Stimulated activated CD4-positive, alpha-beta T cell treated with anti-CD3 and anti-CD28 coated beads, Interleukin-15, amount 100 ng/mL, for 48 hours (primary cell): ENCODE measurements at places on chromosomes 4 and X.

DNA sequence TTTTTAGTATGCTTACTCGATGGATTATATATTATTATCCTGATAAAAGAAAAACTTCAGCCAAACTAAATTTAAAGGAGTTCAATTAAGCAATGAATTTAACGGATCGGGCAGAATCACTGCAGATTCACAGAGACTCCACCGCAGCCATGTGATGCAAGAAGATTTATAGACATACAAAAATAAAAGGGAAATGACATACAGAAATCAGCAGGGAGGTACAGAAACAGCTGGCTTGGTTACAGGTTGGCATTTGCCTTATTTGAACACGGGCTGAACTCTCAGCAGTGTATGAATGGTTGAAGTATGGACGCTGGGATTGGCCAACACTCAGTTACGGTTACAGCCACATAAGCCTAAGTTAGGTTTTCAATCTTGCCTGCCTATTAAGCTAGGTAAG is 35.4 kb upstream of the DHRSX start:
- DNase-seq, result no peak

- no peak for DNase-seq
These were observed 5.0 kb upstream of the SCML1 start for GRCh38 chrX:17732138-17732783.

DNA sequence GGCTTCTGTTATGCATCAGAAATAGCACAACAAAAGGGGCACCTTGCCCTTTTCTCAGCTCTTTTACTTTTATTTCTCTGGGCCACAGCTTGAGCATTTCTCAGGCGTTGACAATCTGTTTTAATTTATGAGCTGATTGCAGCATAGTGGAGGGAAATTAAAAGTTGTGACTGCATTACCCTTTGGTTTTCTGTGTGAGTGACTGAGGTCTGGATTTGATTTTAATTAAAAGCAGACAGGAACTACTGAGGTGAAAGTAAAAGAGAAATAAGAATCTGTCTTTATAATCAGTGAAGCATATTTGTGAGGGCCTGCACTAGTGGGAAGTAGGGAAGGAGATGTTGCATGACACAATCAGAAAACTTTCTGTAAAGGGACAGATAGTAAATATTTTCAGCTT is 43.4 kb upstream of the GEMIN8 start:
- no peak for DNase-seq

DNA sequence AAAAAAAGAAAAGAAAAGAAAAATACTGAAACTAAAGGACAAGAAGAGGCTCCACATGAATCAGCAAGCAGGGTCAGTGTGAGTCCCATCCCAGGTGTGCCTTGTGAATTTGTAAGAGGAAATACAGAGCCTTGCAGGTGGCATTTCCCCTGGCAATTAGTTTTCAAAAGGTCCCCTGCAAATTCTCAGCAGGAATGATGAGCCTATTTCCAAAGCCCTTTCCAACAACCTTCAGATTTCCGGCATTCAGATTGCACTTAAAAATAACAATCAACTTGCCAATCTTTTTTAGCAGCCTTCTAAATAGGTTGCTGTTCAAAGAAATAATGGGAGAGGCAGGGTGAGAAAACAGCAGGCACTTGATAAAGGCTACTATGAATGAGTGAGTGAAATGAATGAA is 66.4 kb upstream of the OR13H1 start:
- DNase-seq, result no peak

GRCh38 chrX:38311743-38312142 is 15.6 kb downstream of the RPGR start:
- DNase-seq, result no peak

DNA sequence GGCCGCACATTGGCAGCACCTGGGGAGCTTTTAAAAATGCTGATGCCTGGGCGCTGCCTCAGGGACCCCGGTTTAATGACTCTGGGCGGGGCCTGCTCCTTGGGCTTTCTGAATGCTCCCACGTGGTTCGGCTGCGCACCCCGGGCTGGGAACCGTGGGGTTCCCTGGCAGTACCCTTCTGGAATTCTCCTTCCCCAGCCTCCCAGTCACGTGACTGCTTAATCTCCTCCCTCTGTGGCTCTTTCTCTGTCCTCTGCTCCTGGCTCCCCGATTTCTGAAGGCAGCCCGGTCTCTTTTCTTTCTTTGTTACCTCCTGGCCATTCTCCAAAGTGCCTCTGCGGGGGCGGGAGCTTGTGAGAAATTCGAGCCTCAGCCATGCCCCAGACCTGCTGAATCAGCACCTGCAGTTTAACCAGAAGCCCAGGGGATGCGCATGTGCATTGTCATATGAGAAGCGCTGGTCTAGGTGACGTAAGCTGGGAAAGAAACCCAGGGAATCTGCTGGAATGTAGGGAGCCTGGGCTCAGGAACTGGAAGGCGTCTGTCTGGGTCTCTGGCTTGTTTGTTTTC is 16.6 kb downstream of the CLCN4 start:
- no peak for DNase-seq

GRCh38 chr4:133127500-133127899 is 21.6 kb upstream of the PCDH10 start:
- no peak for DNase-seq

DNA sequence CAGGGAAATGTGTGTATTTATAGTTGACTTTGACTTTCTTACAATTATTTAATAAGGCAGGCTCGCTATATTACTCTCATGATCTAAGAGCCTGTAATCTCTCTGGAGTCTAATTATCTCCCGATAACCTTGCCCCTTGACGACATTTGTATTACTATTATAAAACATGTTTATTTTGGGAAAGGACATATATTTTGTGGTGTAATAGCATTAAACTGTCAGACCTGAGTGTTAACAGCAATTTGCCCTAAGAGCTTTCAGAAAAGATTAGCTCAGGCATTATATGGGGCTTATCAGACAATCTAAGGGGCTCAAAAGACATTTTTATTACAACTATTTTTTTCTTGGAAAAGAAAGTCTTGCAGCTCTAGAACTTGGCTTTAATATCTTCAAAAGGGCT is 427.9 kb upstream of the SLIT2 start:
- no peak for DNase-seq

- DNase-seq, result no peak
These were observed 1.1 kb downstream of the PHOX2B start for GRCh38 chr4:41747230-41748055.
